Right hindlimb (tissue), 1 donor: ENCODE measurements at places on chromosomes 4 and X.

DNA sequence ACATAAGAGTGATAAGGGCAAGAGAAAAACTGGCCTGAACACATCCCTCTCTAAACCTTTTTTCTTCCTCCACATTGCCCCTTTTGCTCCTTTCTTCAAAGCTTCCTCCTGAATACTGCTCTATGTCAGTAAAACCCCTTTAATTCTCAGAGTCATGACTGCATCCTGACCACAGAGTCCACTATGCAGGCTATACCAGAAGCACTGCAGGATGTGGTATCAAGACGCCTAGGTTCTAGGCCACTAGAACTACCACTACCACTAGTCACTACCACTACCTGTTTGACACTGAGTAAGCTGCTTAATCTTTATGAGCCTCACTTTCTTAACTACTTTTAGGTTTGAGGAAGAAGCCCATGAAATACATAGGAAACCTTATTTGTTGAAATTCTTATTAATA is 38.7 kb downstream of the ARHGEF9 start:
- DNase-seq, result no peak

DNA sequence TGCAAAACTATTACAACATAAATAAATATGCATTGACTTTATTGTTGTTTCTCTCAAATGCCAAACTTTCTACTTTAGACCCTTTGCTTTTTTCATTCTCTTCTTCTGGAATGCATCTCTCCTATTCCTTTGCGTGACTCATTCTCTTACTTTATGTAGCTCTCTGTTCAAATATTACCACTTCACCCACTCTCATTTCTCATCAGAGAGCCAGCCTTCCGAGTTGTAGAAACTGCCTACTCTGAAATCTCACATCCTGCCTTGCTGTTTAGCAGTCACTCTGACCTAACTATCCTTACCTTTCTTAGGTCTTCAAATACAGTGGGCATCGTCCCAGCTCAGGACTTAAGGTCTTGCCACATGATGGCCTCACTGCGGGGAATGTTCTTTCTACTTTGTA is 143.5 kb downstream of the GALNTL6 start:
- DNase-seq, result no peak

GRCh38 chrX:107445146-107445545 is 4.3 kb upstream of the FRMPD3 start:
- no peak for DNase-seq

DNA sequence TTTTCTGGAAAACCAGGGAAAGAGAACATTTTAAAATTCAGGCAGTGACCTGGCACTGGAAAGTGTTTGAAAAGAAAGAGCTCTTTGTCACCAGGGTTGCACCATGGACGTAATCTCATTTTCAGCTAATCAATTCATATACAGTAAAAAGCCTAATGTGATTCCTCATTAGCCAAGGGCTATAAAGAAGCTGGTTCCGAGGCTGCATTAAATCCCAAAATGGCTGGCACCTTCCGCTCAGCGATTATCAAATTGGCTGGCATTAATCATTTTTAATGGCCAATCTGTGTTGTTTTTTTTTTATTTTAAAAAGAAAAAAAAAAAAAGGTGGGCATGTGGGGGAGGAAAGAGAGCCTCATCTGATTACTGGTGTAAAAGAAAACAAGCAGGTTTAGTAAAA is 341.4 kb downstream of the RAB28 start:
- DNase-seq, result no peak

- DNase-seq, result no peak
Measured at GRCh38 chrX:19840899-19841648, 46.3 kb downstream of the SH3KBP1 start.
